ENCODE measurements at places on chromosomes 2 and 18.

DNA sequence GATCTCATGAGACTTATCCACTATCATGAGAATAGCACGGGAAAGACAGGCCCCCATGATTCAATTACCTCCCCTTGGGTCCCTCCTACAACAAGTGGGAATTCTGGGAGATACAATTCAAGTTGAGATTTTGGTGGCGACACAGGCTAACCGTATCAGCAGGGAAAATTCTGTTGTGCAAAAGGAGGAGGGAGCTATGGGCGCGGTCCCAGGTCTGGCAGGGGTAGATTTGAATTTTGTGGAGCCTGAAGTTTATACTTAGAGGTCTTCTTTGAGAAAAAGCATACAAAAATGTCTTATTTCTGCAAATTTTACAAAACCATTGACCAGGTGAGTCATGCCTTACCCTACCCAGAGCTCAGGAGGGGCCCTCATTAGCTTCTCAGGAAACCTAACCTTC lies 36.6 kb downstream of the SLC4A3 start:
- no peak for DNase-seq

DNA sequence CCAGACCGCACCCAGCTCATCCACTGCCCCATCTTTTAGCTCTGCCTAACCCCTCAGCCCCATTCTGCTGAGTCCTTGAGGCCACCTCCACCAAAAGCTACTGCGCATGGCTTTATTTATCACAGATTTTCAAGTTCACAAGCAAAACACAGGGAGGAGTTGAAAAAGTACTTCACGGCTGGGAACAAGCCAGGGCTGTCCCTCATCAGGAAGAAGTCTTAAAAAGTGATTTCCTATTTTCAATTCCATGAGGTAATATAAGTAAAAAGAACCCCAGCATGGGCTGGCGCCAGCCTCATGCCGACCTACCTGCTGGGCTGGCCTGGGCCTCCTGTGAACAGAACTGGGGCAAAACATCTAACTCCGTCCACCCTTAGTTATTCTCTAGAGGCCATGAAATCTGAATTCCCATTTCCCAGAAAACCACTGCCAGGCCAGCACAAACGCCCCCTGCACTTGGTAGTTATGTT lies 69.0 kb downstream of the POLR1A start:
- no peak for DNase-seq

- DNase-seq, result peak; percentile 65
These were observed 122.7 kb downstream of the TWIST2 start for GRCh38 chr2:238970553-238971081.

- DNase-seq, result no peak
These were observed 30.6 kb upstream of the FAM237A start for GRCh38 chr2:206611736-206612135.

GRCh38 chr2:217223222-217223930 lies 363.5 kb upstream of the TNP1 start:
- peak; percentile 85 for DNase-seq

GRCh38 chr2:134865067-134865787 lies 26.8 kb downstream of the ACMSD start:
- DNase-seq, result no peak

DNA sequence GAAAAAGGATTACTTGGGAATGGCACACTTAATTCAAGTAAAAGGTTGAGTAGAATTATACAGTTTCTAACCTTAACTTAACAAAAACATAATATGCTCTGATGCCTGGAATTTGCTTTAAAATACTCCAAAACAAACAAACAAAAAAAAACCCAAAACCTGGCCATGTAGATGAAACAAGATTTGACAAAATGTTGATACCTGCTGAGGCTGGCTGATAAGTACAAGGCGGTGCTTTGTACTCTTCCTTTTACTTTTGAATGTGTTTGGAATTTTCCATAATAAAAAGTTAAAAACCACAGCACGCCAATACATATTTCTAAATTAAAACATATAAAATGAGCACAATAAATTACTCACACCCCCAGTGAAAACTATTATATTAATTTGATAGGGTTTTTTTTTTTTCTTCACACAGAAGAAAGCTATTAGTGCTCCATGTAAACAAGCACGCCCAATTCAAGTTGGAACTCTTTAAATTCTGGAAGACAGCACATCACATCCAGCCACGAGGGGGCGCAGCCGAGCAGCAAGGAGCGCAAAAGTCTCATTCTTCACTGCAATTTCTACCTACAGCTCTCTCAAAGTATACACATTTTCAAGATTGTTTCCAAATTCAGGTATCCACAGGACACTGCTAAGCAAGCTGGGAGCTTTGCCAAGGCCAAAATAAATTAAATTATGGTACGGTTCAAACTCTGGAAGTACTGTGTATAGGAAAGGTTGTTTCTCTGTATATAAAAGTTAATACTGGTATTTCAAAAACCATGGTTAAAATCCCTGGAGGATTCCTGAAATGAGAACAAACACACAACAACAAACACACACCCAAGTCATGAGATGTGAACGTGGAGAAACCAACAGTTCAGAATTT lies 7.5 kb downstream of the SERTAD2 start:
- peak; percentile 88 for DNase-seq

GRCh38 chr2:120430501-120430830 lies 84.5 kb downstream of the INHBB start:
- no peak for DNase-seq

GRCh38 chr18:34976534-34976898 lies 64.7 kb upstream of the MAPRE2 start:
- DNase-seq, result no peak

DNA sequence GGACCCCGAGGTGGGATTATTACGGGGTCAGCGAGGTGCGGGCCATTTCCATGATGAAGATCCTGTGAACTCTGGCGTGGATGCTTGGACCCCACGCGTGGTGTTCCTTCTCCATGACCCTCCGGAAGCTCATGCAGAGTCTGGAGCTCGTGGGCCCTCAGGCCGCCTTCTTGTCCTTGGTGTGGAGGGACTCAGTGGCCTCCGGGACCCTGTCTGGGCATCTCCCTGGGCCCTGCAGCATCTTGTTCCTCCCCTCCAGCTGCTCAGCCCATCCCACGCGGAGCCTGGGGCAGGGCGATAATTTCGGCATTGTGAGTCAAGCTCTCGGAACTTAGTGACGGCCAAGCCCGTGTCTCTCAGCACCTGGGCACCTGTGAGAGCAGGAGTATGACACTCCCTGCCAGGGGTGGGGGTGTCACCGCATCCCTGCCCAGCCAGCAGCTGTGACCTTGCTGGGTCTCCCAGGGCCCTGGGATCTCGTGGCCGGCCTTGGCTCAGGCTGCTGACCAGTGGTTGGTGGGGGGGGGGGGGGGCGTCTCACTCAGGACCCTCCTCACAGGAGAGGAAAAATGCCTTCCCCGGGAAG lies 24.6 kb downstream of the RTP5 start:
- no peak for DNase-seq

- DNase-seq, result no peak
These were observed 1.9 kb downstream of the OTX1 start for GRCh38 chr2:63052411-63053080.

DNA sequence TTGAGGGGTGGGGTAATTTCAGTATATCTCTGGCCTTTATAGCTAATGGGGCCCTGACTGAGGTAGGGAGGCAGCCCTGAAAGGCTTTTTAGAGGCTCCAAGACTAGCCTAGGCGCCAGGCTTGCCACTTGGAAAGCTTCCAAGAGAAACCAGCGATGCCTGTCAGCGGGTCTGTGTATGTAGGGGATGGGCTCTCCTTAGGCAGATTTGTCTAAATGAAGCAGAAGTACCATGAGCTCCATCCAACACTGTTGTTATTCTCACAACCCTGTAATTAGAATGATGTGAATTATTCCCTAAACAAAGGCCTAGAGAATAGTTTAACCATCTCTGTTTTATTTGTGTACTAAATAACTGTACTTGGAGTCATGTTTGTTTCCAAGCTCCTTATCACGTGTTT lies 138.1 kb downstream of the B3GNT2 start:
- no peak for DNase-seq

DNA sequence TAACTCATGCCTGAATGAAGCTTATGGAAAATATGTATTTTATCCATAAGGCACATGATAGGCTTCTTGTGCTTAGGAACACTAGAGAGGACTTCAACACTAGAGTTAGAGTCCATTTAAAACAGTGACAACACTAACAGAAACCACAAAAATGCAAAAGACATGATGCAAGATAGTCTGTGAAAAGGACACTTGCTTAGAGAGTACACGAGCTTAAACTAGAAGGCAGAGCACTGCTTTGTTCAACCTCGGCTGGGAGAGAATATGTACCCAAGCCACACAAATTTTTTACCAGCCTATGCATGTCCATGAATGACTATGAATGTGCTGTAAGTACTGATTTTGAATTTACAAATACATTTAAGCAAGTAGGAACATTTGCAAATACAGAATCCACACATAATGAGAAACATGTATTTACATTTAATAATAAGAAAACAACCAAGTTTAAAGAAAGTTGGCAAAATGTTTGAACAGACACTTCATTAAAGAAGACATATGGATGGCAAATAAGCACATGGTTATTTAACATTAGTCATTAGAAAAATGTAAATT lies 130.6 kb downstream of the SPOPL start:
- DNase-seq, result no peak

DNA sequence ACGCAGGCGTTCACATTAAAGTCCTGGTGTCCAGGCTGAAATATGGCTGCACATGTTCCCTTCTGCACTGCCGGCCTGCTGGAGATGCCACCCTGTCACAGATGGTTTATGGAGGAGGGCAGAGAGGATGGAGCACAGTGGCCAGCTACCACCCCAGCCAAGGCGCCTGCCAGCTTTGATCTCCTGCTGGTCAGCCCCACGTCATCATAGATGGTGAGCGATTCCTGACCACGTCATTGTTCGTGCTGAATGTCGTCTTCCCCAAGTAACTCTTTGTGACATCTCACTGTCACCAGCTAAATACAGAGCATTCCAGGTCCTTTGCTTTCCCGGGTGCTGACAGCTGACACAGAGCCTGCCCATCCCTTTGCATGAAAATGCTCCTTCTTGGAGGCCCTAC lies 248.3 kb downstream of the TTC32 start:
- DNase-seq, result no peak

GRCh38 chr2:36027616-36028015 lies 328.0 kb upstream of the CRIM1 start:
- no peak for DNase-seq

DNA sequence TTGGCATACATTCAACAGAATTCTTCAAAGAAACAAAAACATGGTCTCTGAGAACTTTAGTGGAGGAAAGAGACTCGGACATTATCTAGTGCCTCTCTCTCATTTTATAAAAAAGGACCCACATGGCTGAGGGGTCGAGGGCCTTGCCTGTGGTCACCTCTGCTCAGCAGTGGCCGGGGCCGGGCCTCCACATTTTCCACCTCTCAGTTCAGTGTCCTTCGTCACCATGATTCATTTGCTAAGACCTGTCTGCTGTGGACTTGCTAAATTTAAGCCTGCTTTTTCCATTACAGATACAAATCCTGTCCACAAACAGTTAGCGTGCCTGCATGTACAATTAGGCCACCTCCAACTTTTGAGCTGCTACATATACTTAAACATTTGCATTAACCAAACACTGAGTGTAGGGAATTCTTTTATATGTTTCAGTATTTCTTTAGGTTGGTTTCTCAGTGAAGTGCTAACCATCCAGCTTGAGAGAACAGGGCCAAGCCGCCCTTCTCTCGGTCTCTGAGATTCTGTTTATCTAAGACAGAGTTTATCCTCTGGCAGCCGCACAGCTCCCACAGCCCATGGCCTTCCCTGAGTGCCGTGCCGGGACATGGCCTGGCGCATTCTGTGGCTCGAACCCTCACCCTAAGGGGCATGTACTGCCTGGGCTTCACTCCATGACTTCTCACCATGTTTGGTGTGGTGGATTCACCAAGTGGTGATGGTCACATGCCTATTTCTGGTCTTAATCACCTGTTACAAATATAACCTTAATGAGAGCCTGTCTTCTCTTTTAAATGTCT lies 46.2 kb downstream of the COA5 start:
- no peak for DNase-seq

DNA sequence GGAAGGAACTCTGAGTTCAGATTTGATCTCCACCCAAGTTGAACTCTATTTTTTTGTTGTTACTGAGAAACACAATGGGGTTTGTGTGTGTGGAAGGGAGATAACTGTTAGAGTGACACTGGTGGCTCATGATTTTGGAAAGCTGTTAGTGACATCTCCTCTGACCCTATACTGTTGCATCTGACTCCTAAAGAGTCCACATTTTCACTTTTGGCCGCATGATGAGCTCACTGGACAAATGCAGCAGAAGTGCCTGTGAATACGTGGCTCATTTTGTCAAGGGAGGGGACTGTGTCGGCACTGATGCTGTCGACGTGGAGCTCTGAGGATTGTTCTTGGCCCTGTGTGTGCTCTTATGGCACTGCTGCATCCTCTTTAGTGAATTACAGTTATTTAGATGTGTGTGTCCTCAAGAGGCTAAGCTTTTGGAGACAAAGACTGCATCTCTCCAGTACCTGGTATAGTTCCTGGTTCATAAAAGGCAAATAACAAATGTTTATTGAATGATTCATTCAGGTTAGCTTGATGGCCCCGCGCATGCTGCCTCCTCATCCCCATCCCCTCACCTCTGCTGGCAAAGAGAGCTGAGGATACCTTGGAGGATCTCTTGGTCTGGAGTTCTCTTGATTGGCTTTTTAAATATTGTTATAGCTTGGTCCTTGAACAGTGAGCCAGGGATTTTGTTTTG lies 135.4 kb downstream of the PHLPP1 start:
- no peak for DNase-seq

DNA sequence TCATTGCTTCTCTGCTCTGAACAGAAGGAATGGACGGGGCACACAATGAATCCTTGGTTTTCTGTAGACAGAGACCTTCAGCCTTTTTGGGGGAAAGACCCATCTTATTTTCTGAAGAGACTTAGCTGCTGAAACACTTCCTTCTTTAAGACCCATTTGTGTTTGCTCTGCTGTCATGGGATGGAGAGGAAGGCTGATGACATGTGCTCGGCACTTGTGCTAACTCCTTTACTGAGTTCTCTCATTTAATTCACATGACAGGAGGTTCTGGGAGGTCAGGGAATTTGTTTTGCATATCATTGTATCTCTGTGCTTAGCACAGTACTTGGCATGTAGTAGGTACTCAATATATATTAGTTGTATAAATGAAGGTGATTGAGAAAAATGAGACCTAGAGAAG lies 39.0 kb downstream of the OXER1 start:
- peak; percentile 71 for DNase-seq

DNA sequence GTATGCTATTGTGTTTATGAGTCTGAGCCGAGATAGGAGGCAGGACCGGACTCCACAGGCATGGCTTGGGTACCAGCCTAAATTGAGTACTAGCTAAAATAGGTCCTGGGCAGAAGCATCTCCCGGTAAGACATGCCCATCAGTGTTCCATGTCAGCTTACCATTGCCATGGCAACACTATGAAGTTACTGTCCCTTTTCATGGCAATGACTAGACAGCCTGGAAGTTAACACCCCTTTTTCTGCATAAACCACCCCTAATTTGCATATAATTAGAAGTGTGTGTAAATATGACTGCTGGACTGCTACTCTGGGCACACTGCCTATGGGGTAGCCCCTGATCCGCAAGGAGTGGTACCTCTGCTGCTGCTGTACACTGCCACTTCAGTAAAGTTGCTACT lies 1005.1 kb upstream of the FAM98A start:
- no peak for DNase-seq

- no peak for DNase-seq
These were observed 43.0 kb upstream of the GLI2 start for GRCh38 chr2:120692691-120693090.

- peak; percentile 85 for DNase-seq
These were observed 97.1 kb downstream of the SH3RF3 start for GRCh38 chr2:109226128-109226527.

- no peak for DNase-seq
These were observed 87.0 kb upstream of the PROKR1 start for GRCh38 chr2:68556381-68556780.

Data from suppressor macrophage treated with lipopolysaccharide for 4 hours (primary cell).